ENCODE measurements at places on chromosomes 1 and 21.

DNA sequence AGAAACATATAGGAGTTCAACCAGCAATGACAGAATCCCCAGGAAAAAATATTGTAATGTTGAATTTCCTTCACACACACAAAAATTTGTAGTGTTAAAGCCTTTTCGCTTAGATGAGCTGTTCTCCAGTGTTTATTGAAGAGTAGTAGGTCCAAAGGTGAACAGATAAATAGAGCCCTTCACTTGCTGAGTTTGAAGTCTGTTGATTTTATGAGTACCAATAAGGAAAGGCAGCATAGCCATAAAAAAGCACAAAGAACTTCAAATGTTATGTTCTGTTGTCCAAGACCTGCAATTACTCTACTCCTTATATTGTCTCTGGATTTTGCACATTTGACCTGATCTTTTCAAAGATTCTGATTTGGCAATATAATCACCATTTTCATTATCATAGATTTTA, 362.7 kb upstream of the B3GALT2 start:
- no peak for DNase-seq

- DNase-seq: no peak
Observed at GRCh38 chr1:162305969-162306368, 70.7 kb downstream of the SPATA46 start.

GRCh38 chr1:151585622-151586021, 26.2 kb upstream of the SNX27 start:
- peak; percentile 38 for DNase-seq

- DNase-seq: no peak
Observed at GRCh38 chr1:162302306-162303003, 74.2 kb downstream of the SPATA46 start.

DNA sequence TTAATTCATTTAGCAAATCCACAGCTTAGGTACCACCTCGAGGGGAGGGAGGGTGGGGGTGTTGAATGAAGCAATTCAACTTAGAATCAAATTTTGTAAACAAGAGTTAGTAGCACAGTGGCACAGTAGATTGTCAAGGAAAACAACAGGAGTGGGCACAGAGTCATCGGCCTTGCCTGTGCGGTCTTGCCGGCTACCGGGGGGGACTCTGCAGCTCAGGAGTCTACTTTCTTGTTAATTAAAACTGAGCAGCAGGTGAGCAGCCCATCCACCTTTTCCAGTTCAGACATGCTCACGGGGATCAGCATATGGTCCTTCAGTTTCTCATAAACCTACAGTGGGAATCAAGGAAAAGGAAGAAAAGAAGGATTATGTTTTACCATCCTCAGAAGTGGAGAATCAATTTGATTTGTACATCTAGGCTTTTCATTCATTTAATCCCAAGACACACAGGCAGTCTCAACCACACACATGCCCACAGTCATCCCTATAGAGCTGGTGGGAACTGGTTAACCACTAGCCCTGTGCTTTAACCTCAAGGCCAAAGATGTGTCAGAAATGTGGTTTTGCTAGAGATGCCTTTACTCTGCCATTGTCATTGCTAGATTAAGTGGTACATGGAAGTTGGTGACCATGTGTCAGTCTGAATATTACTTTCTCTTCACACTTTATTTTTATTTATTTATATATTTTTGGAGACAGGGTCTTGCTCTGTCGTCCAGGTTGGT, 45.0 kb upstream of the BCL10 start:
- no peak for DNase-seq

DNA sequence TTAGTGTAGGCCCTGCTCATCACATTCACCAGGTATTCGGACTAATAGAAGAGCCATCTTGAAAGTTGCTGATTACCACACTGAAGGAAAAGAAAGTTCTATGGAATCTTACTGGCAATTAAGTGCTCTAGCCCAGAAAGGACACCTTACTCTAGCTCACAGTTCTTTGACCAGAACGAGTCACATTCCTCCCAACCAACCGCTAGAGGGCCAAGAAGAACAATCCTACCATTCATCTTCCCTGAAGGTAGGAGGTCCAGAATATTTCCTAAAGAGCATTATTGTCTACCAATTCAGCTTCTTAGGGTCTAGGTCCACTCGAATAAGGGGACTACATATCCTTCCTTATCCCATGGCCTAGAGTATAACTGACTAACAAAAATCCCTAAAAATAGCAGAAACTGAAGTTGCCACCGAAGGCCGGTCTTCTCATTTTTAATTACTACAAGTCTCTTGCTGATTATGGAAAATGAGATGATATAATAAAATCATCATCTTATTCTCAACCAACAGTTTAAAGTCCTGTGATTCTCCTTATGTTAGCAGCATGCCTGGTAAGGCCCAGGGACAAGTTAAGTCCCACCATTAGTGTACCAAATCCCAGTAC, 2.7 kb upstream of the FMO1 start:
- peak; percentile 76 for DNase-seq

- DNase-seq: no peak
Observed at GRCh38 chr1:89736937-89737733, 83.7 kb upstream of the LRRC8D start.

DNA sequence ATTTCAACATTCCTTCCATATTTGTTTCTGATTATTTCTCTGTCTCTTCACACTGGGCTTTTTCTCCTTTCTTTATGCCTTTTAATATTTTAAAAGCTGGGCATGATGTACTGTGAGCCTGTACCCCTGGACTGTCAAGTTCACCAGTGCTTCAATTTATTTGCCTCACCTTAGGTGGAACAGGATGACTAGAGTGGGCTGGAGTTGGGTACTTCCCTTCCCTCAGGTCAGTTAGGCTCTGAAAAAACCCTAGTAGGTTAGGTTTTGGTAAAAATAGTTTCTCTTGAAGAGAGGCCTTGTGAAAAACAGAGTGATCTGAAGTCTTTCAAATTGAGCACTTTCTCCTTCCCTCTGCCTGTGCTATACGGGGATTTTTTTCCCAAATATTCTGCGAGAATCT, 163.0 kb upstream of the LYPLAL1 start:
- no peak for DNase-seq

All from NAMALWA (cell line).